ENCODE measurements at places on chromosomes 2 and 18.

GRCh38 chr2:223870840-223871611 lies 33.6 kb upstream of the AP1S3 start:
- no peak for DNase-seq

GRCh38 chr18:32803568-32803967 lies 30.7 kb upstream of the KLHL14 start:
- DNase-seq: no peak

- no peak for DNase-seq
Measured at GRCh38 chr2:192669505-192670091, 474.9 kb upstream of the TMEFF2 start.

DNA sequence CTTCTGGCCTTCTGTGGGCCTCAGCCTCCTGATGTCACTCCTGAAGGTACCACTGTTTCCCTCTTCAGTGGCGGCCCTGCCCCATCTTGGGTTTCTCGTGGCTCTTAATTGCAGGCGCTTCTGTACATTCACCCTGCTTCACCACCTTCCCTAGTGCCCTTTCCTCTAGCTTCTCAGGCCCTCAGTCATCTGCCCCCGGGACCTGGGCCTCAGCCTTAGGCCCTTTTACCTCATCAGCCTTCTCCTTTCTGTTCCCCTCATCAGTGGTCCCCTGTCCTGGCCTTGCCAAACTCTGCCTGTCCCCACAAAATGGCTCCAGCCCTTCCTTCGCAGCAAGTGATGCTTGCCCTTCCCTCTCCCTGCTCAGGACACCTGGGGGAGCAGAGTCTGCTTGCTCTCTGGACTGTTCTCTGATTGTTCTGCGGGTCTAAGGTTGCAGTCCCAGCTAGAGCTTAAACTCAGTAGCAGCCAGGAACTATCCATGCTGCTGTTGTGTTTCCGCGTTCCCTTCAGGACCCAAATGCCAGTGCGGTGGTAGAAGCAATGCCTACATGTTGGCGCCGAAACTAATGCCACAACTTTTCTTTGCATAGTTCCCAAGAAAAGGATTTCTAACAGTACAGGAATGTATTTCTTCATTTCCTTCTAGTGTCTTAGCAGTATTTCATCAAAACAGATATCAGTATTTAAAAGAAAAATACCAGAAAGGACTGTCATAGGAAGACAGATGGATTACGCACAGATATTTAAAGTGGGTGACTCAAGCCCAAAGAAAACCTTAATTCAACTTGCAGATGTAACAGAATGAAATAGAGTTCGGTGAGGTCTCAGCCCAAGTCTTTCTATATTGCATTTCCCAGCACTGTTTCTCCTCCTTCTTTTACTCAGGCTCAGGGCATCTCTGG lies 7.5 kb downstream of the ASB1 start:
- DNase-seq: no peak

DNA sequence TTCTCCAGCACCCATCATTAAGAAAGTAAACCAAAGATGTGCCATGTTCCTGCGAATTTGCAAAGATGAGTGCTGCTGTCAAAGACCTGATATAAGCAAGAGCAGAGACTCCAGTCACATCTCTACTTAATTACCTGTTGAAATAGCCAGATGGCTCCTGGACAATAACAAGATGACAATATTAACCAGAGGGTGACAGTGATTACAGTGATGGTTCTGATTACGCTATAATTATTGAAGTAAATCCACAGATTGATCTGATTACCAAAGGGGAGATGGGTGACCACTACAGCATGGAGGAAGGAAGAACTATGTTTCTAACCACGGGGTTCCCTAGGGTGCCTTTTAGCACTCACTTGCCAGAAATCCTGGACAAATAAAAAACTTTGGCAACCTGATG lies 36.5 kb upstream of the AFF3 start:
- no peak for DNase-seq

DNA sequence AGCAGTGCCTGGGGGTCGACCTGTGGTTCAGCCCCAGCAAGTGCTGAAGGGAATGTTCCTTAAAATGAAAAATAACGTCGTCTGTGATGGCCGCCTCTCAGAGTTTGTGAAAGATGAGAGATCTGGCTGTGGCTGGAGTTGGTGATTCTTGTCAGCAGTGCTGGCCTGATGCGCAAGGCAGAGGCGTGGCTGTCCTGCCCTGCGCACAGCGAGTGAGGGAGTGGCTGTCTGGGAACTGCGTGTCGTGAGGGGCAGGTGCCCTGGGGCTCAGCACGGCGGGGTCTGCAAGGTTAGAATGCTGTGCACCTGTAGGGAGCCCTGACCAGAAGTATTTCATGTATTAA lies 8.8 kb downstream of the NFATC1 start:
- peak; percentile 50 for DNase-seq

- DNase-seq: no peak
Measured at GRCh38 chr2:188478724-188479123, 187.1 kb downstream of the GULP1 start.

DNA sequence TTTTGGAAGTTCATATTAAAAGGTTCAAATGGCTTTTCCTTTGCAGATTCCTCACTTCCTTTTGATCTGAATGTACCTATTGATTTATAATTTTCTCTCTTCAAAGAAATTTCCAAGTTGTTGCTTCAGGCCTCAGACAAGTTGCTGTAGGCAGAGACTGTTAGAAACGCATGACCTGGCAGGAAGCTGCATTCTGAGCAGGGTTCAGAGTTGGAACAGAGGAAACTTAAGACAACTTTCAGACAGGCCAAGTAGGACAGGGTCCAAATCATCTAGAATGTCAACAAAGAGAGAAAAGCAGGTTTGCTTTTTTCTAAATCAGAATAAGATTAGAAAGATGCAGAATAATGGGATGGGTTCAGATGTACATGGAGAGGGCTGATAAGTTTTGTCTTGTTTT lies 416.3 kb downstream of the LRP1B start:
- no peak for DNase-seq

GRCh38 chr2:42736598-42737322 lies 27.2 kb downstream of the OXER1 start:
- no peak for DNase-seq

DNA sequence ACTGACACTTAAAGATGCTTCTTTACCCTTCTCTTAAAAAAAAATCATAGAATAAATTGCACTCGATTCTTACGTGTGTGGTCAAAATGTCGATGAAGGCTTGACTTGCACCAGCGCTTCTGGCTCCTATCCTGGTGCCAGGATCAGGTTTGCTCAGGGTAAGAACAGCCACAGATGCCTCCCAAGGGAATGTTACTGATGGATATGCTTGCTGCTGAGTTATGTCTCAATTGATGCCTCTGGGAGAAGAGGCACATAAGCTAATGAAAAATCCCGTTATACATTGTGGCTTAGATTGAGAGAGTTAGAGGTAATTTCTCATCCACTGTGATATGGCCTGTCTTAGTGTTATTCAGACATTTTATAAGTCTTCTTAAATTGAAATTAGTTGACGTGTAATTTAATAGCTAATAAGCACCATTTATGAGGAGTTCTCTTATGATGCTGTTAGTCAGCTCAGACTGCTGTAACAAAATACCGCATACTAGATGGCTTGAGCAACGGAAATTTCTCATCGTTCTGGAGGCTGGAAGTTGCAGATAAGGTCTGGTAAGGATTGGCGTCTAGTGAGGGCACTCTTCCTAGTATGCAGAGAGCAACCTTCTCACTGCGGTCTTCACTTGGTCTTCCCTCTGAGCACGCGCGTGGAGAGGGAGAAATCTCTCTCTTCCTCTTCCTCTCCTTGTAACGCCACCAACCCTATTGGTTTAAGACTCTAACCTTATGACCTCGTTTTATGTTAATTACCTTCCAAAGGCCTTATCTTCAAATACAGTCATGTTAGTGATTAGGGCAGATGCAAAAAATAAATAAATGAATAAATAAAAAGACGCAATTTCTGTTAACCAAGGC lies 116.6 kb upstream of the NOSTRIN start:
- no peak for DNase-seq

DNA sequence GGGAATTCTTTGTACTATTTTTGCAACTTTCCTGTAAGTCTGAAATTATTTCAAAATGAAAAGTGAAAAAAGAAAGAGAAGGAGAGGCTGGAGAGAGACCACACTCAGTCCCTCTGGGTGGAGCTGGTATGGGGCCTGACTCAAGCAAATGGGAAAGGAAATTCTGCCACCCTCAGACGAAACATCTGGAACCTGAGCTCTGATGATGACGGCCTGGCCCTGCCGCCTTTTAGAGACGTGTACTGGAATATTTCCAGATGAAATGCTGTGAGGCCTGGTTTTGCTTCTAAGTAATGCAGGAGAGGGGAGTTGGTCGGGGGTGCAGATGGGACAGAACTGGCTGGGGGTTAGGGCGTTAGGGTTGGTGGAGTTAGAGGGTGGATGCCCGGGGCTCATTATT lies 57.4 kb upstream of the GLI2 start:
- no peak for DNase-seq

DNA sequence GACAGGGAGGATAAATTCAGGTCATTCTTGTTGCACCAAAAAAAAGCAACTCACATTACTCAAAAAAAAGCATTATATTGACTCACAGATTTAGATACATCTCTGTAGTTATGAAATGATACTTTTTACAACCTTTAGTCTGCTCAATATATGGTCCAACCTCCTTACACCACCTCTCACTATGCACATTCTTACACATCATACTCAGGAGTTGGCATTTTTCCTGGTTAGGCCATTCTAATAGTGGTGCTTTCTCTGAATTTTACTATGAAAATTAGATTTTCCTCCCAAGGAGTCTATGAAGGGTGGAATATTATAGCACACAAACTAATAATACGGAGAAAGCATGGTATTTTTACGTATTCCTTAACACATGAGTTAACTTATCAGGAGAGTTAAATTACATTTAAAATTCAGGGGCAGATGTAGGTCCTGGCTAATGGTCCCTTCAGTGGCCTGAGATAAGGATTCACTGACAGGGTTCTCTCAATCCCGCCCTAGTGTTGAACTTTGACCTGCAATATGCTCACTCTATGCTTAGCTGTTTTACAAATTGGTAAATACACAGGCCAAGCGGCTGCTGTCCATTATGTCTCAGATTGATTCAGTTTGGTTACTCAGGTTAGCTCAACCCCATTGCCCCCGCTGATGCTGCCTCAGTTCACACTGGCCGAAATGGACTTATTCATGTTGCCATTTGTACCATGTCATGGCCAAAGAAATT lies 153.6 kb downstream of the NCKAP5 start:
- DNase-seq: no peak

DNA sequence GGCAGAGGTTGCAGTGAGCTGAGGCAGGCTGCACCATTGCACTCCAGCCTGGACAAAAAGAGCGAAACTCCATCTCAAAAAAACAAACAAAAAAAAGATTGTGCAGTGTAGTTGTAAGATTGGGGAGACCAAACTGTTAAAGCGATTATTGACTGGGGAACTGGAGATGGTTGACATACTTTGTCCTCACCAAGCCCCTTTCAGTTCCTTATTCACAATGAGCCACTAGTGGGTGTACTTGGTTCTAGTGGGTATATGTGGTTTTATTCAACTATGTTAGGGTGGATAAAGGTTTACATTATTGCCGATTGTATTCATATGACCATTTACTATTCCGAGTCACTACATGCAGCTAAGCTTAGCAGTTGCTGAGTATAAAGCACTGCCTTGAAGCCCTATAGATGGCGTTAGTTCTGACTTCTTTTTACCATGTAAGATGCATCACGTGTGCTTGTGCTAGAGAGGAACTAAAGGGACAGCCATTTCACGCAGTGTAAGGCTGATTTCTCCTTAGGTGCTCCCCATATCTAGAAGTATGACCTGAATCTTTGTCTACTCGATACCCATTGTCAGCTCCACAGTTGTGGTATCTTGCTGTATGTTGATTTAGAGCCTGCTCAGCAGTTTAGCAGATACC lies 12.1 kb downstream of the EIF4E2 start:
- DNase-seq: no peak

DNA sequence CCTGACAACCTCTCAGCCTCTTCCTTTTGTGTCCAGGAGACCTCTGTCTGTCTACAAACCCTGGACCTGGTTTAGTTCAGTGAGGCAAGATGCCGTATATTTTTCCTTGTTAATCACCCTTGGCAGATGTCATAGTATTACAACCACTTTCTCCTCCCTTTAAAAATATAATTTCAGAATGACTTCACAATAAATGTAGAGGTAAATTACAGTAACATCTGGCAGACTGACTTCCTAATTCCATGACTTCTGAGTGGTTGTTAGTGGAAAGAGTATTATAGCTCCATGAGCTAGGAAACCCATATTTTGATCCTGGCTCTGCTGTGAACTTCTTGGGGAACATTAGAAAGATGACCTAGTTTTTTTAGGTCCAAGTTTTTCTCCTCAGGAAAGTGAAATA lies 39.5 kb downstream of the SPATS2L start:
- no peak for DNase-seq

GRCh38 chr2:9201185-9201891 lies 5.3 kb upstream of the ASAP2 start:
- DNase-seq: no peak

Data from activated naive CD4-positive, alpha-beta T cell treated with Interleukin-2 at 50 U/mL for 16 hours (primary cell).